Stimulated activated CD8-positive, alpha-beta memory T cell treated with anti-CD3 and anti-CD28 coated beads, Interleukin-4, amount 100 ng/mL, for 4 hours (primary cell): ENCODE measurements at places on chromosomes 7 and 10.

- DNase-seq, result no peak
Observed at GRCh38 chr7:48170506-48170905, 752 bp upstream of the ABCA13 start.

DNA sequence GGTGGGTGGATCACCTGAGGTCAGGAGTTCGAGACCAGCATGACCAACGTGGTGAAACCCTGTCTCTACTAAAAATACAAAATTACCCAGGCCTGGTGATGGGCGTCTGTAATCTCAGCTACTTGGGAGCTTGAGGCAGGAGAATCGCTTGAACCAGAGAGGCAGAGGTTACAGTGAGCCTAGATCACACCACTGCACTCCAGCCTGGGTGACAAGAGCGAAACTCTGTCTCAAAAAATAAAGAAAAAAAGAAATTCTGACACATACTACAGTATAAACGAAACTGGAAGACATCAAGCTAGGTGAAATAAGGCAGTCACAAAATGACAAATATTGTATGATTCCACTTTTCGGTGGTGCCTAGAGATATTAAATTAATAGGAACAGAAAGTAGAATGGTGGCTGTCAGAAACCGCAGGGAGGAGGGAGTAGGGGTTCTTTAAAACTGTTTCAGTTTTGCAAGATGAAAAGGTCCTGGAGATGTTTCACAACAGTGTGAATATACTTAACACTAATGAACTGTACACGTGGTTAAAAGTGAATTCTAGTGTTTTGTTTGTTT, 23.2 kb downstream of the PILRA start:
- no peak for DNase-seq

DNA sequence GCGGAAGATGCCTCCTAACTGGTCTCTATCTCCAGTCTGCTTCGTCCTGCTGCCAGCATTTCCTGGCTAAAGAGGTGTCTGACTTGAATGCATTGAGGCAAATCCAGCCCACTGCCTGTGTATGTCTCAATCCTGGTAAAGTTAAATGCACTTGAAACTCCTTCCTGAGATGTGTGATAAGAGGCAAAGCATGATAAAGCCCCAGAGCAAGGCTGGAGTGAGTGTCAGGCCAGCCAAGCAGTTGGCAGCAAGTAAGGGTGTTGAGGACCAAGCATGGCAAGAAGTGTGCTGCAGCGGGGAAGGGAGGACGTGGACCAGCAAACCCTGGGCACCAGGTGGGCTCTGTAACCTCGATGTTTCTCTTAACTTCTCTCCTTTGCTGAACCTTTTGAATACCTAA, 29.1 kb downstream of the LRRC18 start:
- DNase-seq, result no peak

DNA sequence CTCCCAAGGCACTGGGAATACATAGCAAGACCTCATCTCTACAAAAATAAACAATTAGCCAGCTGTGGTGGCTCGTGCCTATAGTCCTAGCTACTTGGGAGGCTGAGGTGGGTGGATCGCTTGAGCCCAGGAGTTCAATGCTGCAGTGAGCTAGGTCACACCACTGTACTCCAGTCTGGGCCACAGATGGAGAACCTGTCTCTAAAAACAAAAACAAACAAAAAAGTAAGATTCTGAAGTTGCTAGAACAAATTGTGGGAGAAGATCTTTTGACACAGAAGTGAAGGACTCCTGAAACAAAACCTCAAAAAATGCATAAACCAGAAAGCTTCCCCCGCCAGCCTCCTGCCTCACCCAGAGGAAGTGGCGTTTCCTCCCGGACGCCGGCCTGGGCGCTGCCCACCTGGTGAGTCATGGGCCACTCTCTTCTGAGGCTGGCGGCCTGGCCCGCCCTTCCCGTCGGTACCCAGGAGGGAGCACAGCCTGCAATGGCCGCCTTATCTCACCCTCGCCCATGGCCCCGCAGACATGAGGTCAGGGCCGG, 25.4 kb upstream of the ELN start:
- DNase-seq, result no peak

DNA sequence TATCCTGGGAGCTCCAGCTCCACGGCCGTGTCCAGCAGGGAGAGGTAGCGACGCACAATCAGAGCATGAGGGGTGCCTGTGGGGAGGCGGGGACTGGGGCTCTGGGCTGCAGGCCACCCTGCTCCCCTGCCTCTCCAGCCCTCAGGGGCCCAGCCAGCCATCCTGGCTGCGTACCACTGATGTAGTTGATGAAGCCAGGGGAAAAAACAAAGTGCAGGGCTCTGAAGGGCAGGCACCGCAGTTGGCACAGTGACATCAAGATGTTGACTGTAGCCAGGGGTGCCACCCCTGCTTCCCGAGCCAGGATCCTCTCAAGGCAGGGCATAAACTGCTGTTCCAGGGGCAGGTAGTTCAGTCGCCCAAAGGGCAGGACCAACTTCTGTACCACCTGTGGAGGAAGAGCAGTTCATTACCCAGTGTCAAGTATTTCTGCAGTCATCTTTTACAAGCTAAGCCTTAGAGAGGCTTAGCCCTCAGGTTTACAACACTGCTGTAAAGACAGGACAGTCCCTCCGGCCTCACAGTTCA, 2.8 kb downstream of the FASTK start:
- DNase-seq, result no peak
